NCI-H1105 treated with DMSO at 0.1 percent for 48 hours (cell line): ENCODE measurements at places on chromosomes 16 and 17.

- no peak for DNase-seq
Measured at GRCh38 chr16:48575471-48576050, 34.4 kb downstream of the N4BP1 start.

- no peak for DNase-seq
Measured at GRCh38 chr17:17724307-17725010, 43.2 kb downstream of the RAI1 start.

DNA sequence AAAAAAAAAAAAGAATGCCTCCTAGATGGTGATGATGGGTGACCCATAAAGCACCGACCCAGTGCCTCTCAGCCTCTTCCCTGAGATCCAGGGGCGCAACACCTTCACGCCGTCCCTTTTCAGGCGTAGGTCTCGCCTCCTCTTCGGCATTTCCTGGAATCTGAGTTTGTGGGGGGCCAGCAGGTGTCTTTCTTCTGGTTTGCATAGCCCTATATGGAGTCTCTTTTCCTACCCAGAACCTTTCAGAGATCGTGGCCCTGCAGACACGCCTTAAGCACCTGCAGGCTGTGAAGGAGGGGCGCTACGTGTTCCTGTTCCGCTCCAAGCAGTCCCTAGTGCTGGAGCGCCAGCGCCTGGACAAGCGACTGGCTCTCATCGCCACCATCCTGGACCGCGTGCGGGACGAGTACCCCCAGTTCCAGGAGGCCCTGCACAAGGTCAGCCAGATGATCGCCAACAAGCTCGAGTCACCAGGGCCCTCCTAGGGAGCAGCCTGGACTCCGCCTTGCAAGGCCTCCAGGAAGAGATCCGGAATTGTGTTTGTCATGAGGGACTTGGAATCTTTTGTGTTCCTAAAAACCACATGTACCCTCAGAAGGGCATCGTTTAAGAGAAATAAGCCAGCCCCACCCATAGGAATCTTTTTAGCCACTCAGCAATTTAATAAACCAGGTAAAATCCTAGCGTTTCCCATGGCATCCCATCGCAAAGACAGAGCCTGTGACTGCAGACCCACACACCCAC lies 1.9 kb upstream of the GAA start:
- no peak for DNase-seq

- DNase-seq, result no peak
Measured at GRCh38 chr17:75634376-75634740, 1.1 kb downstream of the SMIM5 start.
